ENCODE measurements at places on chromosomes 16 and 17.

GRCh38 chr16:28983644-28984043 is 1.2 kb upstream of the LAT start:
- no peak for DNase-seq

- no peak for DNase-seq
These were observed at the start of gene CHD9NB for GRCh38 chr16:53052519-53053501. Gene CHD9NB (minus strand): TSS chr16:53052897. CDS start chr16:53044158, 8,739 bp downstream.

DNA sequence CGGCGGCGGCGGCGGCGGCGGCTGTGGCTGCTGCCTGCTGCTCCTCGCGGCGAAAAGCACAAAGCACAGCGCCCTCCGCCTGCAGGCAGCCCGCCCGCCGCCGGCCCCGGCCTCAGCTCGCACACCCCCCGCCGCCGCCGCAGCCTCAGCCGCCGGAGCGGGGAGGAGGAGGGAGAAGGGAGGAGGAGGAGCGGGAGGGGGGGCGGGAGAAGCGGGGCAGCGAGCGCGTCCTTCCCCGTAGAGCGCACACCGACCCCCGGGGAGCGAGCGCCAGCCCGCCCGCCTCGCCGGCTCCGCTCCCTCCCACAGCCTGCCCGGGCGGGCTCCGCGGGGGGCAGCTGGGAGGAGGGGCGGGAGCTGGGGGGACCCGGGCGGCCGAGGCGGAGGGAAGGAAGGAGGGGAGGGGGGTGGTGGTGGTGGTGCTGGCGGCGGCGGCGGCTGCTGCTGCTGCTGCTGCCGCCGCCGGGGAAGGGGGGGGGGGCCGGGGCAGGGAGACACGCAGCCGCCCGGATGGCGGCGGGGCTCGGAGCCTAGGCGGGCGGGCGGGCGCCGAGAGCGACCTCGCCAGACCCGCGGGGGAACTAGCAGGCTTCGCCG is at the start of gene UBTF:
UBTF (minus strand) TSS at position 60 of the 597 bp plus-strand sequence. CDS start 1,446 bp downstream, outside the sequence.
- DNase-seq: no peak

DNA sequence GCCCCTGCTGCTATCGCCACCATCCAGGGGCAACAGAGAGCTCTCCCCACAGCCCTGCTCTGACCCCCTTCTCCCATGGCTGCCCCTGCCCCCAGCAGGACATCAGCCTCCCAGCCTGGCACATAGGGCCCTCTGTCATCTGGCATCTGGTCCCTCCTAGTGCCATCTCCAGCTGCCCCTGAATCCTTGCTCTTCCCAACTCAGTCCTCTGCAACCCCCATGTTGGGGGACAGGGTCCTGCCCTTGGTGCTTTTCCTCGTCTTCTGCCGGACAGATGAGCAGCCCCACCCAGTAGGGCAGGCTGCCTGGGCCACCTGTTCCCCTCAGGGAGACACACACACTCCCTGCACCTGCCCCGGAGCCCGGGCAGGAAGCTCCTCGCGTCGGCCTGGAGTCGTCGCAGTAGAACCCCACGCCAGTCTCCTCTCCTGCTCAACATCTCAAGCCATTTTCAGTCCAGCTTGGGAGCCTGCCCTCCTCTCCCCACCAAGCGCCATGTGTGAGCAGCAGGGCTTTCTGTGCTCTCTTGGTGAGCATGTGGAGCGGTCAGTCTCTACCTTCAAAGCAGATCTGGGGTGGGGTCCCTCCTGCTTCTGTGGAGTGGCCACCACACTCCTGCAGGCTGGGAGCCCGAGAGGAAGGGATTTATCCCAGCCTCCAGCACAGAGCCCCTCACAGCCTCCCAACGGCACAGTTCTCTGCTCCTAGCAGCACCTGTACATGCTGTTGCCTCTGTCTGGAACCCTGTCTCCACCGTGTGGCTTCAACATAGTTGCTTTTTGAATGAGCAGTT is 28.2 kb downstream of the TNFRSF13B start:
- DNase-seq: no peak

- DNase-seq: no peak
These were observed 527 bp downstream of the EIF5A start for GRCh38 chr17:7307686-7308624.

- DNase-seq: no peak
These were observed 231.9 kb upstream of the SALL1 start for GRCh38 chr16:51382940-51383339.

- peak; percentile 62 for DNase-seq
These were observed 56.1 kb downstream of the B9D1 start for GRCh38 chr17:19306160-19307111.

- DNase-seq: no peak
These were observed 297.3 kb downstream of the ABCC12 start for GRCh38 chr16:47858333-47858982.

- no peak for DNase-seq
These were observed 50.1 kb upstream of the DDX52 start for GRCh38 chr17:37693328-37693727.

- no peak for DNase-seq
These were observed 26.4 kb downstream of the ORC6 start for GRCh38 chr16:46715769-46716305.

- no peak for DNase-seq
These were observed 231.1 kb upstream of the CA10 start for GRCh38 chr17:52389632-52390031.

Data from GM19239 (cell line).